Activated CD8-positive, alpha-beta memory T cell treated with anti-CD3 and anti-CD28 coated beads for 1 hour (primary cell): ENCODE measurements at places on chromosomes 6 and 20.

DNA sequence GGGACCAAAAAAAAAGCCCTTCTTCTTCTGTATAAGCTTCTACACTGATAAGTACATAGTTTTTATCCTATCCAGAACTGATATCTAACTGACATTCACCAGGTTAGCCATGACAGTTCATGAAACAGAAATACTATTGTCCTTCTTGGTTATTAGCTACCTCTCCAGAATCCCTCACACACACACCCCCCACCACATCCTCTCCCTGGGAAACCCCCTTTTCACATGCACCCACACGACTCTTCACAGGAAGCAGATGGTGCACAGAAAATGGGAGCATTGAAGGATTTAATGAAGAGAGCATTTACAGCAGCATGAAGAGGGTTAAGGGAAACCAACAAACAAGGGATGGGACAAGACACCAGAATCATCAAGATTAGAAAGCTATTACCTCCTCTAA is 88.9 kb downstream of the FHL5 start:
- DNase-seq: no peak

- no peak for DNase-seq
These were observed 27.9 kb upstream of the CCR6 start for GRCh38 chr6:167094820-167095637.

GRCh38 chr20:44704551-44704971 is 10.6 kb upstream of the CCN5 start:
- no peak for DNase-seq

- no peak for DNase-seq
These were observed 579.9 kb downstream of the MMUT start for GRCh38 chr6:48883116-48883515.

GRCh38 chr6:16594849-16595248 is 166.4 kb downstream of the ATXN1 start:
- DNase-seq: no peak

GRCh38 chr20:24955045-24955444 is 6.0 kb downstream of the CST7 start:
- no peak for DNase-seq

DNA sequence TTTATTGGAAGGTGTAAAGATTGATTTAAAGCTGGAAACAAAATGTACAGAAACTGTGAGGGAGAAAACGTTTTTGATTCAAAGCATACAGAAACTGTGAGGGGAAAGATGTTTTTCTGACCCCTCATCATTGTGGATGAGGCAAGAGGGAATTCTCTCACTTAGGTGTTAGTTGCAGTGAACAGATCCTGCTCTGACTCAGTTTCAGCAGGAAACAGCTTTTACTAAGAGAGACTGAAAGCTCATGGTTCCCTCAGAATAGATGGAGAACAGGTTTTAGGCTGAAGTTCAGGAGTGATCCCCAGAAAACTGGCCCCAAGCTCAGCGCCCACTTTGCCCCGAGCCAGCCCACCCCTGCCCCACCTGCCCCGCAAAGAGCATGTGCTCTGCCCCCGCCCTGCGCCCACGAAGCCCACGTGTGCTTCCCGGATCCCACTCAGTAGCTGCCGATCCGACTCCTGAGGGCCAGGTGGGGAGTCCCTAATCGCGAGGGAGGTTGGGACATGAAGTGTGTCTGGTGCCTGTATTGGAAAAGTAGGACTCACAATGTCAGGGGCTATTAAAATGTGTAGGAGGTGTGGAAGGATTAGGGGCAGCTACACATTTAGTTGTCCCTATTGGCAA is 41.2 kb downstream of the DUSP22 start:
- DNase-seq: no peak

DNA sequence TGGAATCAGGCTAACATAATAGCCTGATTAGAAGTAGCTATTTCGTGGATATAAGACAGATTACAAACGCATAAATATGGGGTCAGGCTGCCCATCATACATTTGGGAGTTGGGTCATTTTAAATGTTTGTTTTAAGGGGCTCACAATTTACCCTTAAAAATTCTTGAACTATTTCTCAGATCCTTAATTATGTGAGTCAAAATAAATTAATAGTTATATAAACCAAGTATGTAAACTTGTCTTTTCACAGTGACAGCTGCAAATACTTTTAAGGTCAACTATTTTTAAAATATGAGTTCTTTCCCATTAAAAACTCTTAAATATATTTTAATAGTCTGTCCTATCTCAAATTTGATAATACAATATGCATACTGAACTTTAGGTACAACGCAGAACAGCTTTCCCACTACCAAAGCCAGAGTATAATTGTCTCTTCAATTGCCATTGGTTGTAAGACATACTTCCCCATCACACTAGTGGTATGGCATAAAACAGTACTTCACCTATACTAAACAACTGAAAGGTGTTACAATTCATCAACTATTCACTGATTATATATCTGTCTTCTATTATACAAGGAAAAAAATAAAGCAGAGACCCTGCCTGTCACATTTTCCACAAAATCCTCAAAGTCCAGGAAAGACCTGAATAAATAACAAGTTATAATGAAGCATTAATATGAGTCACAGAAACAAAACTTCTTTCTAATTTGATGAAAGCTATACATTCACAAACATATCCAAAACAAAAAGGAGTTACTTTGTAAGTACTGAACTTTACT is 80.8 kb upstream of the COL21A1 start:
- DNase-seq: no peak

GRCh38 chr6:56268266-56268665 is 20.9 kb upstream of the COL21A1 start:
- DNase-seq: no peak

- no peak for DNase-seq
These were observed 178.1 kb downstream of the RNF144B start for GRCh38 chr6:18565231-18565630.

- DNase-seq: no peak
These were observed 91.2 kb upstream of the TMEM181 start for GRCh38 chr6:158468666-158469065.

DNA sequence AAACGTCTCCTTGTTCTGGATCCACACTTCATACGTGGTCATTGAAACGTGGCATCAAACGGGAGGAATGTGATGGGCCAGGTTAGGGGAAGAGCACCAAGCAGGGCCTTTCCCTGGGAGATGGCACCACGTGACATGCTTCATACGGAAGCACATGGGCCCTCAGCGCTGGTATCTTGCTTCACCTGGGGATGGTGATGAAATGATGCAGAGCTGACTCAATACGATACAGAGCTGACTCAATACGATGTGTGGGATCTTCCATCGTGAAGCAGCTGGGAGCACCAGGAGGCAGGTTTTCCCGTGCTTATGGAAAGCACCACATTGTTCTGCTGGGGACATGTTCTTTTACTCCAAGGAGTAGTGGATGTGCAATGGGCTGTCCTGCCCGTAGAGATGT is 22.5 kb upstream of the TAGAP start:
- no peak for DNase-seq

- DNase-seq: no peak
These were observed 114.3 kb upstream of the SLC2A12 start for GRCh38 chr6:134166511-134167261.

- DNase-seq: no peak
These were observed 34.0 kb upstream of the TRAM2 start for GRCh38 chr6:52610745-52611355.

GRCh38 chr6:53931086-53931485 is 136.3 kb downstream of the LRRC1 start:
- no peak for DNase-seq

DNA sequence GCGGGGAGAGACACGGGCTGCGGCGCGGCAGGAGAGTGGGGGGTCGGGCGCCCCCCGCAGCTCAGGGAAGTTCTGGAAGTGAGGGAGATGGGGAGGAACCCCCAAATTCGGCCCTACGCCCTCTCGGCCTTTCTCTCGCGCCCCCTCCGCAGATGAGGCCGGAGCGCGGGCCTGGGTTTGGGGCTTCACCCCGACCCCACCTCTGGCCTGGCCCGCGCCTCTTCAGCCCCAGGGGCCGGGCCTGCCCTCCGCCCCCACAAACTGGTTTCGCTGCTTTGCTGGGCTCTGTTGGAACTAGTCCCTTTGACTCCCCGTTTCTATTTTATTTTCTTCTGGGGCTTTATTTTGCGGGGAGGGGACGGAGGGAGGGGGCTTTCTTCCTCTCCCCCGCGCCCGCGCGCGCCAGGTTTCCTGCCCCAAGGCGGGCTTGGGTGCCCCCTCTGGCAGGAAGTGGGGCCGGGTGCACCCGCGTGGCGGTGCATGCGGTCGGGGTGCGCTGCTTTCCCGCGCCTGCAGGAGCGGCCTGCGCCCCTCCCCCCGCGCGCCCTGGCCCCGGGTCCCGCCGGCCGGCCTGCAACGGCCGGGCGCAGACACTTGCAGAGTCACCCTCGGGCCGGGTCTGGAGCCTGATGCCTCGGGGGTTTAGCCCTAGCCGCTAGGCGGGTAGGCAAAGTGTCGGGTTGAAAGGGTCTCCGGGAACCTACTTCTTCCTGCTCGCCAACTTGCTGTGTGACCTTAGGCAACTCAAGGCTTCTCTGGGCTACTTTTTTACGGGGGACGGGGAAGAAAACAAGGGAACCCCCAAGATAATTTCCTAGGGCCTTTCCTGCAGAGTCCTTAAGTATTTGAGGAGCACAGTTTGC is 1.3 kb downstream of the HMGA1 start:
- no peak for DNase-seq

DNA sequence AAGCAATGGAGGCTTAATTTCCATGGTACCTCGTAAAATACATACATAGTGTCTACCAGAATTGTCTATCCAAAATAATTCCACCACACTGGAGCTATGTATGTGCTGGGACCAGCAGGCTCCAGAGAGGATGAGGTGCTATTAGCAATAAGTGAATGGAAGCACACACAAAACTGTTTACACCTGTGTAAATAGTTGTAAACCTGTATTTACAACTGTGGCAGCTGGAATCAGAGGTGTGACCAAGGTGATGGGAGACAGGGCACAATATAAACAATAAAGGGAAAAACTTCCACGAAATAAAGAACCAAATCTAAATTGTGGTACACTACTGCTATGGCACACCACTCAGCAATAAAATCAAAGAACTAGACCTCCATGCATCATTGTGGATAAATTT is 14.4 kb downstream of the RARS2 start:
- no peak for DNase-seq

DNA sequence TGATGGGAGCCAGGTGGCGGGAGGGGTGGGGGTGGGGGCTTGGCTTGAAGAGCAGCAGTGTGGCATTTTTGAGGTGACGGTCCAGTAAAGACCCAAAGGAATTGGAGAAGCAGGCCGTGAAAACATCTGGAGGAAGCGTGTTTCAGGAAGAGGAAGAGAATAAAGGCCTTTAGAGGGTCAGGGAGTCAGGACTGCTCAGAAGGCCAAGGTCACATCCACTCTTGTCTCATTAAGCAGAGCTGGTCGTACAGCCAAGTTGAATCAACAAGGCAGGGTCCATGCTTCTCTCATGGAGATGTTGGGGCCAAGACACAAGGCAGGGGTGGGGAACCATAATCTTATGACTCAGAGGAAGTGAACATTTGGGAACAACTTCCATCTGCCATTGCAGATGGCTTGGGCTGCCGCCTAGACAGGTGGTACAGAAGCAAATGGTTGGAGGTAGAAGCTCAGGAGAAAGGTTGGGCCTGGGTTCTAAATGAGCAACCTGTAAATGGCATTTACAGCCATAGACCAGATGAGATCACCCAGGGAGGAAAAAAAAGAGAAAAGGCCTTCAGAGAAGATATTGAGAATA is 179.6 kb downstream of the TTLL2 start:
- DNase-seq: no peak

DNA sequence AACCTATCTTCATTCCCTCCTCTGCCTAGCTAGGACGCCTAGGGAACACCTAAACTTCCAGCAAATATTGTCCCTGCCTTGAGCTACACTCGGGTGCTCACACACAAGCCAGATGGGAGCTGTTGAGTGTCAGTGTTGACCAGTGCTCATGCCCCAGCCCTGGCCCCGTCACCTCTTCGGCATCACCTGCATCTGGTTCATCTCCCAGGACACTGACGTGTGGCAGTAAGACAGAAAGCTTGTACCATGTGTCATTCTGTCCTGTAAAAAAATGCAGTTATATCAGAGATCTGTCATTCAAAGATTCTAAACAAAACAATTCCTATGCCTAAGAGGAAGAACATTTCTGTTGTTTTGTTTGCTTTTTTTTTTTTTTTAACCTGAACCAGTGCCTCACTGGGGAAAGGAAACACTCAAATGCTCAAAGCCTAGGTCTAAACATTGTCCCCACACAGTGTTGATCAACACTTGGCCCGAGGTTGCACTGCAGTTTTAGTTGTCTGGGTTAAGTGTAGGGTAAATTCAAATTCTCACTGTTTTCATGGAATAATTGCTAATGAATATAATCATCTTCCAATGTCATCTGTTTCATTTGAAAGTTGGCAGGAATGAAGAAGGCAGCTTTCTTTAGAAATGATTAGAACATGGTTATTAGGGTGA is 102.7 kb upstream of the SASH1 start:
- DNase-seq: no peak

DNA sequence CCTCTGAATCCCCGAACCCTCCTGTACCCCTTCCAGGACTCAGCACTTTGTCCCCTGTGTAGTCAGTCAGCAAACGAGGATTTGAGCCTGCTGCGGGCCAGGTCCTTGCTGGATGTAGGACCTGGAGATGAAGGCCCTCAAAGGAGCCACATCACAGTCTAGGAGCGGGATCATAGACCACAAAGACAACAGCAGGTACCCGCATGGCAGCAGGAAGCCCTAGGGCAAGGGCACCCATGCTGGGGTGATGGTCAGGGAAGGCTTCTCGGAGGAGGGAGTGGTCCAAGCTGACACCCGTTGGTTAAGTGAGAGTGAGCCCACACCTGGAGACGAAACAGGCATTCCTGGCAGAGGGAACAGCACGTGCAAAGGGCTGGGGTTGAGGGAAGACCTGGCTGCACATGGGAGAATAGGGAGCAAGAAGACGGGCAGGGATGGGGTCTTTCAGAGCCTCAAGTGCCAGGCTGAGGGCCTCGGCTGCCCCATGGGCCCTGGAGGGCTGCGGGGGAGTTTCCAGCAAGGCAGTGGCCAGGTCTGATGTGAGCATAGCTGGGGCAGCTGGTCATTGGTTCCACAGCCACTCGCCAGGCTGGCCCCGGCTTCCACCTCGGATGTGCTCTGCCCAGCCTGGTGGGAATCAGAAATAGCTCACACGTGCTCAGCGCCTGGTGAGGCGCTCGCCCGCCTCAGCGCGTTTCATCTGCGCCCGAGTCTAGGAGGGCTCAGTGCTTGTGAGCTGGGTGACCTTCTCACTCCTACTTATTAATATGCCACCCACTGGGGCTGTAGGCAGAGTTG is 15.0 kb downstream of the DLGAP4 start:
- no peak for DNase-seq

DNA sequence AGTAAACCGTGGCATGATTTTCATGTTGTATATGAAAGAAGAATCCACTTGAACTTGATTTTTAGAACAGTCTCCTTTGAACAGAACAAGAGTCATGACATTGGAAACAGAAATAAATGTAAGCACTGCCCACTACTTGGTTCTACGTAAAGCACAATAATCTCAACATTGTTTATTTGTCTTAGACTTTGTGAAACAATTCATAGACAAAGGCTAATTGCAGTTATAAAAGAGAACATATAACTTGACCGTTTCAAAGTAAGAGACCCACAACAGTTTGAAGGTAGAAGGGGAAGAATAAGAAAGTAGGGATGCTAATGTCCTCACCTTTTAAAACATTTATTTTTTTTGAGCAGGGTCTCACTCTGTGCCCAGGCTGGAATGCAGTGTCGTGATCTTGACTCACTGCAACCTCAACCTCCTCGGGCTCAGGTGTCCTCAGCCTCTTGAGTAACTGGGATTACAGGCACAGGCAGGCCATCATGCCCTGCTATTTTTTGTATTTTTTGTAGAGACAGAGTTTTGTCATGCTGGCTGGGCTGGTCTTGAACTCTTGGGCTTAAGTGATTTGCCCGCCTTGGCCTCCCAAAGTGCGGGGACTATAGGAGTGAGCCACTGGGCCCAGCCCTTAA is 71.1 kb downstream of the POPDC3 start:
- no peak for DNase-seq

GRCh38 chr6:149170564-149171452 is 146.7 kb upstream of the TAB2 start:
- no peak for DNase-seq
